Breast epithelium (tissue), 4 donors: ENCODE measurements at places on chromosomes 5 and 9. TPM values are rescaled to one million over a fixed set of nuclear protein-coding genes. Genes with fewer than 3 reads are reported as not detected.

IFNA1 gene
- total RNA-seq, result not detected

NMUR2 gene
- not detected for total RNA-seq

IL9 gene
- total RNA-seq, result not detected

UBLCP1 gene
- 17.0 TPM for total RNA-seq

ENTREP1 gene
- total RNA-seq, result 52.7 TPM

SFXN1 gene
- 16.6 TPM for total RNA-seq

SPATA6L gene
- 22.5 TPM for total RNA-seq

GLRA1 gene
- total RNA-seq, result not detected

ORM2 gene
- total RNA-seq, result 2.9 TPM

PSAT1 gene
- 2.3 TPM for total RNA-seq

MYO10 gene
- 8.6 TPM for total RNA-seq

JAKMIP2 gene
- total RNA-seq, result under 0.01 TPM

GNA14 gene
- 2.0 TPM for total RNA-seq

DAB2IP gene
- total RNA-seq, result 55.8 TPM

ZNF658 gene
- total RNA-seq, result 4.5 TPM
